GM12864 (cell line): ENCODE measurements at places on chromosomes 4 and X.
A peak's percentile ranks its signal among the peaks of the same experiment; 100 is the strongest.

DNA sequence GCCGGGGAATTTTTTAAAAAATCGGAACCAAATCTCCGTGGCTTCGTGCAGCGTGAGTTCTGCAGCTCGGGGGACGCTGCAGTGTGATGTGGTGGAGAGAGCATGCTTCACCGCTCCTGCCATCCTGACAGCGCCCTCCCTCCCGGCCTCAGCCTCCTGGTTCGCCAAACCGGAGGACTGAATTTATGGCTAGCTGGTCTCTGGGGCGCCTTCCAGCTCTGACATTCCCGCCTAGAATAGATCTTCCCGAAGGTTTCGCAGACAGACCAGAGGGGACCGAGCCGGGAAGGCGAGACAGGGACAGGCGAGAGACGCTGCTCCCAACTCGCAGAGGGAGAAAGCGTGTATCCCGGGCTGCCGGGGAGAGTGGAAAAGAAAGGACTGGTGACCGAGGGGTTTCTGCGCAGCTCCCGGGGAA is 25.9 kb downstream of the HOPX start:
- no peak for DNase-seq

- DNase-seq: peak; percentile 13
Measured at GRCh38 chrX:43557792-43558191, 98.3 kb upstream of the MAOA start.

DNA sequence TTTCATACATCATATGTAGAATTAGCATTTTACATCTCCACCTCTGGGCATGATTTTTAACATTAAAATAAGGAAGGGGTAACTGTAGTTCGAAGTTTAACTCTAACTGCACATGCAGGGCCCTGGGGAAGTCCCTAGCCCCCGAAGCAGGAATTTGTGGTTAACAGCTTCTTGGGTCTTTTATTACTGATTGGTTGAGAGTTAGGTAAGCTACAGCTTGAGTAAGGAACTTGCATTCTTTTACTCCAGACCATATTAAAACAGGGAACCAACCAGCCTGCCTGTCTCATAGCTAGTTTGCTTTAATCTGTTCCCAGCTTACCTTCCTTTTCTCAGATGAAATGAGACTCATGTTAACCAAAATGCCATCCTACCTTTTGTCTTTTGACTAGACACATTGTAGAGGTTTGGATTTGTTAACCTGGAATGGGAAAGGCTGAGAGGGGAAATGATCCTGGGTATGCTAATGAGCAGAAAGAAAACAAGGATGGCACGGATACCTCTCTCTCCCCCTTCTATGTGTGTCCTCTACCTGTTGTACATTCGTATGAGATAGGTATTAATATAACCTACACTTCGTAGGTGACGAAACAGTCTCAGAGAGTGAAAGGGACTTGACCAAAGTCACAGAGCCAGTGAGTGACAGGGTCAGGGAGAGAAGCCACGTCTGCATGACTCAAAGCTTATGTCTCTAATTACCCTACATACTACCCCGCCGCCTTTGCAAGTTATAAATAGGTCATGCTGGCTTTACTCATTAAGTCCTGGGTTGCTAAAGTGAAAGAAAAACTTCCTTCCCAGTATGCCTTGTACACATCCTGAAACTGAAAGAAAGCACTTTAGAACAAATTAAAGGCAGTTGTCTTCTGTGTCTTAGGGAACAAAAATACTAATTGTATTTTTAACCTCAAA is 119.5 kb upstream of the AFF2 start:
- DNase-seq: peak; percentile 43

DNA sequence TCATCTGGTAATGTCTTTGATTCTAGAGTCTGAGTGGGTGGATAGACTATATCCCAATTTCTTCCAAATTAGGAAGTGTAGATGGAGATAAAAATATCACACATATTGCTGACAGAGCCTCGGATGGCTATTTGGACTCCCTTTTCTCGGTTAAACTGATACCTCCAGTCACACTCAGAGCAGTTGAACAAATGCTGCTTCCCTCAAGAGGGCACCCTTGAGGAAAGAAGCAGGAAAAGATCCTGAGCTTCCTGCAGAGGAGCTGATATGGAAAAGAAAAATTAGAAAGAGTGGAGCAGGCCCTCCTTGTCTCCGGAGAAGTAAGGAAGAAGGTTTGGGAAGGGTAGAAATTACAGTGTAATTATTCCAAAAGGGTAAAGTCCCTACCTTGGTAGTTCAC is 96.2 kb upstream of the CCSER1 start:
- no peak for DNase-seq

DNA sequence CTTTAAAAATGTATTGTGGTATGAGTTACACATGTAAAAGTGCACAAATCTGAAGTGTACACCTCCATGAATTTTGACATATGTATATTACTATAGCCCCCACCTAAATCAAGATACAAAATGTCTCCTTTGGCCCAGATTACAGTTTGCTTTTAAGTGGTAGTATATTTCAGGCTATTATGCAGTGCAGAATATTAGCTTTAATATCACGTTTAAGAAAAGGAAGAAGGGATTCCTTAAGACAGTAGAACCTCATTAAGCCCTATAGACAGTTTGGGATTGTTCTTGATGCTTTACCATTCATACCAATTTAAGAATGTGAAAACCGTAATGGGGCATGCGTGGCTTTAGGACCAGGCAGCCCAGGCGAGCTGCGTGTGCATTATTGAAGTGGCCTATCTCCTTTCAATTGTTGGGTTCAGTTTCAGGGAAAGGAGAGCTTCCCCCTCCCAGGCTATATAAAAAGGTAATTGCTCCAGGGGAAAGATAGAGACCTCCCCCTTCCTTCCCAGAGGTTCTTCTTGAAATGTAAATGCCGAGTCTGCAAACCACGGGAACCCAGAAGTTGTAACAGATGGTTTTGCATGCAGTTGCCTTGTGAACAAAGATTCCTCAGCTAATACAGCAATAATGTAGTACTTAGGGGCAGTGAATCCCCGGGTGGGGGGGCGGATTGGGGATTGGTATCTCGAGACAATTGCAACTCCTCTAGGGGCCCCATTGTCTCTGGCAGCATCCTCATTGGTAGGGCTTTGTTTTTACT is 106.1 kb downstream of the UCHL1 start:
- no peak for DNase-seq

DNA sequence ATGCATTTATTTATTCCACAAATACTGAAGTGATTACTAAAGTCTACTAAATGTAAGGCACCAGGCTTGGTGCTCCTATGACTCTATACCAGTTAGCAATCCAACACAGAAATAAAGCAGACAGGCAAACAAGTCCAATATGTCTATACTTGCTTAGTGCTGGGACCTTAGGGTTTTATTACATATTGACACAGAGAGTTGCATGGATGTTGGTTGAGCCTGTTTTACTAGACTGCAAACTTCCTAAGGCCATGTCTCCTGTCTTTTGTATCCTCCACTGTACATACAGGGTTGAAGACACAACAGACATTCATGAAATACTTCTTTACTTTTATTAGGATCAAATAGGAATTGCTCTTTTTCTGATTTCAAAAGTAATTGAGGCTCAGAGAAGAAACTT is 69.0 kb downstream of the LNX1 start:
- DNase-seq: no peak

- DNase-seq: no peak
Measured at GRCh38 chr4:139123910-139124309, 53.1 kb downstream of the ELF2 start.

DNA sequence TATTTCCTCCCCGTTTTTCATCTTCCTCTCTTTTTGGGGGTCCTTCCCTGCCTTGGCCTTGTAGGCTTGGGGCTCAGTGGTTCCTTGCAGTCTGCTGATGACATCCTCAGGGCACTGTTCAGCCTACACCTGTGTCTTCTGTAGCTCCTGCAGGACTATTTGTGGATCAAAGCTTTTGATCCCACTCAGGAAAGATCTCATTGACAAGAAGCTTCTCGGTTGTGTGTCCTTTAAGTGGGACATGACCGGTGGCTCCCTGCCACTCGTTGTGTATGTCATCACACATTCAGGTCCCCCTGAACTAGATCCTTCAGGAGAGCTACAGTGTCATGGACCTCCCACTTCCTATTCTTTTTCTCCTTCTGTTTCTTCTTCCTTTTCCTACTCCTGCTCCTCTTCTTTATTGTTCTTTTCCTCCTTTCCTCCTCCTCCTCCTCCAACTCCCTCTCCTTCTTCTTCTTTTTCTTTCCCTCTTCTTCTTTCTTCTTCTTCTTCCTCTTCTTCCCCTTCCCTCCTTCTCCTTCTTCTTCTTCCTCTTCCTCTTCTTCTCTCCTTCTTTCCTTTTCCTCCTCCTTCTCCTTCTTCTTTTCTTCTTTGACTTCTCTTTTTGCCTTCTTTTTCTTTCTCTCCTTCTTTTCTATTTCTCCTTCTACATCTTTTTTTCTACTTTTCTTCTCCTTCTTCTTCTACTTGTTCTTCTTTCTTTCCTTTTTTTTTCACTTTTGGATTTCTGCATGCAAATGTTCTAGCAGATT is 67.8 kb downstream of the NBDY start:
- DNase-seq: no peak

- no peak for DNase-seq
Measured at GRCh38 chr4:170017252-170017651, 8.9 kb downstream of the MFAP3L start.

GRCh38 chrX:13515211-13515930 is 54.0 kb upstream of the EGFL6 start:
- no peak for DNase-seq

- DNase-seq: no peak
Measured at GRCh38 chr4:32475710-32476109, 1755.5 kb downstream of the PCDH7 start.

GRCh38 chr4:87299898-87300297 is 22.8 kb downstream of the HSD17B13 start:
- no peak for DNase-seq

- DNase-seq: no peak
Measured at GRCh38 chrX:106672527-106672926, 54.0 kb upstream of the RNF128 start.

- DNase-seq: no peak
Measured at GRCh38 chrX:150088766-150089518, 150.7 kb upstream of the EOLA2 start.

GRCh38 chr4:108825737-108826136 is 62.9 kb upstream of the ETNPPL start:
- no peak for DNase-seq

GRCh38 chr4:144738649-144739048 is 92.7 kb downstream of the HHIP start:
- no peak for DNase-seq

GRCh38 chrX:9816084-9816700 is 30.0 kb downstream of the SHROOM2 start:
- DNase-seq: no peak

GRCh38 chr4:137635108-137635507 is 102.8 kb upstream of the PCDH18 start:
- DNase-seq: no peak

DNA sequence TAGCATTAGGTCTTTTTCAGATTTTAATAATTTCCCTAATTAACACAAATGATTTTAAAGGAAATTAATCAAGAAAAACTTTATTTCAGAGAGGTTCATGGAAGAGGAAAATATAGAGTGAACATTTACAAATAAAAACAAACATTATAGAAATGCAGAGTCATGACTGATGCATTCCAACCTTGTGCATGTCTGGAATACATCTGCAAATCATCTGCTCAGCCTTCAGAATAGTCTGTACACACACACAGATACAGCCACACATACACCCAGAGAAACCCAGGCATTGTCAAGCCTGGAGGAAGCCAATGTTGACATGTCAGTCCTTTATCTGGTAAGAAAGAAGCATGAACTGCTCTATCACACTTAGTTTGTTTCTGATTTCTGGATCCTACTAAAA is 61.3 kb upstream of the NFKB1 start:
- no peak for DNase-seq

DNA sequence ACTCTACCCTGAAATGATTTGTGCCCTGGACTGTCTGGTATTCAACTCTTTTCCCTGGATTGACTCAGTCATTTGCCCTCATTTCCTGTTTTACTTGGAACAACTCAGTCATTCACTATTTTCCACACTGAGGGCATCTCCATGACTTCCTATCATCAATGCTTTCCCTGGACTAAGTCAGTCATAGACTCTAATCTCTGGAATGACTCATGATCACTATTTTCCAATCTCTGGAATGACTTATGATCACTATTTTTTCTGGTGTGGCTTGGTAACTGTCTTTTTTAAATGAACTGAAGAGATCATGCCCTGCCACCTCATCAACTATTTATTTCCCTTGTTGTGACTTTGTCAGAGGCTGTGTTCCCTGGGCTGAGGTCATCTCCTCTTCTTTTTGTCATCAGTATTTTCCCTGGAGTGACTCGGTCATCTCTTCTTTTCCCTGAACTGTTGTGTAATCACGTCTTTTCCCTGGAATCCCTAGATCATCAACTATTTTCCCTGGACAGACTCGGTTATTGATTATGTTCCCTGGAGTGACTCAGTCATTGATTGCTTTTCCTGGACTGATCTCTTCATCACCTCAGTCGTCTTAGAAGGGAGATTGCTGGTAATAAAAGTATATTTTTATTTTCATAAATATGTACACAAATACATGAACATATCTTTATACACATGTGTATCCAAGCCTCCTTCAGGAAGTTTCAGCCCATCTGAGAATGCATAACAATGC is 327.1 kb upstream of the VCX start:
- no peak for DNase-seq

DNA sequence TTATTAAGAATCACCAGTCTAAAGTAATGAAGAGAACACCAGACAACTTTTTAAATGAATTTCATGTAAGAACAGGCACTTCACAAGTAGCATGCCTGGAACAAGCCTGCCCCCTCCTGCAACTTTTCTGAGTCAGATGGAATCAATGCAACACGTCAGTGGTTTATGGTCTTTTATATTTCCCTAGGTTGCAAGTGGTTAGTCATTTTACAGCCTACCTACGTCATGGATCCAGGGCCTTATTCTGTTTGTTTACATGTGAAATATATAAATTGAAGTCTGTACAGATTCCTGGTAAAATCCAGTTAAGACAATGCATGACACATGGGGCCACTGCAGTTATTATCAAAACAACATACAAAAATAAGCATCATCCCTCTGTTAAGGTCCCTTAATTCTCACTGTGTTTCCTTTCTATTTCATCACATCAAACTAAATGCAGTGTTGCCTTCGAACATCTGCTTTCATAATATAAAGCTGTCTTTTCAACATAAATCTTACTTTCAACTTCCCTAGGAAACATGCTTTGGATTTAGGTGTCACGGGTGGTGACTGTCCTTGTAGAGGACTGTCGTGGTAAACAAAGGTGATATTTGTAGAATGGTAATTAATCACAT is 309.3 kb downstream of the FRMPD4 start:
- no peak for DNase-seq
